Vagina (tissue), 2 donors: ENCODE measurements at places on chromosomes 1 and 21.

GRCh38 chr21:34282223-34282622, 81.6 kb upstream of the KCNE2 start:
- DNase-seq: no peak

DNA sequence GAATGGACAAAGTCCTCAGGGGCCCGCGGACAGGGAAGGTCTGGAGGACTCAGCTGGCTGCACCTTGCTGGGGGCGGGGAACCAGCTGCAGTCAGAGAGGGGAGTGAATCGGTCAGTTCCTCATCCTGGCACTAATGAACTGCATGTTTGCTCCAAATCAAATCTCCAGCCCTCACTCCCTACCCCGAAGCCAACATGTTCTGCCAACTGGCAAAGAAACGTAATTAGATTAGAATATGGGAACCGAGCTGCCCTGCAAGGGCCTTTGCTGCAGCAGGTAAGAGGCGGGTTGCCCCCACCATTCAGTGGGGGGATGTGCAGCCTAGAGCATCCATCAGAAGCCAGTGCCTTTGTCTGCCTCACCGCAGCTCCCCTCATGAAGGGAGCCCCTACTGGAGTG, 121.1 kb downstream of the AJAP1 start:
- DNase-seq: no peak

DNA sequence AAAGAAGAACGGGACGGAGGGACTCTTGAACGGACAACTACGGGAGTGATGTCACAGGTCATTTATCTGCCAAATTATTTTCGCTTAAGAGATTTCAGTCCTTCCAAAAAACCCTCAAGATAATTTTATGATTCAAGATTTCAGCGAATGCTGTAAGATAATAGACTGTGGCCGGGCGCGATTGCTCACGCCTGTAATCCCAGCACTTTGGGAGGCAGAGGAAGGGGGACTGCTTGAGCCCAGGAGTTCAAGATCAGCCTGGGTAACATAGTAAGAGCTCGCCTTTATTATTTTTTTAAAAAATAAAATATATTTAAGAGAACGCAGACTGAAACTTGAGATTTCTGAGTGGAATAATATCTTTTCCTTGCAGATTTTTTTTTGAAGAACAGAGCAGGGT, 609 bp downstream of the RWDD2B start:
- DNase-seq: no peak

DNA sequence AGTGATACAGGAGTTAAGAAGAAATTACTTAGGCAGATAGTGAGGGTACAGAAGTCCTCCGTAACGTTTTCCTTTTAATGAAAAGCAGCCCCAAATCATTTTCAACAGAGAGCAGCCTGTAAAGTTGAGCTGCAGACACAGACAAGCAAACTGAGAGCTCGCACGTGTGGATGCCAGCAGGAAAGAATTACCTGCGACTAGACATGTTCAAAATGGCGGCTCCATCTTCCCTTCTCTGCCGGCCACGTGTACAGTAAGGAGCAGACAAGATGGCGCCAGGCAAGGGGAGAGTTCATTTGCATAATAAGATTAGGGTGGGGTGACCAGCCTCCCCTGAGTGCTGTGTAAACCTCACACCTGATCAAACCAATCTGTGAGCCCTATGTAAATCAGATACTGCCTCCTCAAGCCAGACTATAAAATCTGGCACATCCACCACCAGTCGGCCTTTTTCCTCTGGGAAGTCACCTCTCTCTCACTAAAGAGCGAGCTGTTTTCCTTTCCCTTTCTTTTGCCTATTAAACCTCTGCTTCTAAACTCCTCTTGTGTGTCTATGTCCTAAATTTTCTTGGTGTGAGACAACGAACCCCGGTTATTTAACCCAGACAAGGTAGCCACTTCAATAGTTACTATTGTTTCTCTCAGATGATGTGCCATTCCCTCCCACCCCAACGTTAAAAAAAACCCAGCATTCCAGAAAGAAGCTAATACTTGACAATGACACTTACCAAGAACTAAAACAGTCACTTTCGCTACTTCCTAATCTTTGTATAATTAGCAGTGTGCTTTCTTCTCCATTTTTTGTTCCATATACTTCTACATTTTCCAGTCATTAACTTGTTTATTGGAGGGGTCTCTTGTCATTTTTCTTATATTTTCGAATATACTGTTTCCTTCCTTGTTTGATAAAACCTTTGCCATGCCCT, 27.4 kb downstream of the DUSP10 start:
- no peak for DNase-seq

GRCh38 chr1:41416552-41417334, 55.5 kb downstream of the FOXO6 start:
- no peak for DNase-seq

GRCh38 chr1:213951876-213952275, 35.9 kb upstream of the PROX1 start:
- no peak for DNase-seq

GRCh38 chr1:46110521-46110920, 21.9 kb downstream of the PIK3R3 start:
- no peak for DNase-seq

- no peak for DNase-seq
These were observed 48.9 kb downstream of the GORAB start for GRCh38 chr1:170580636-170581440.
